ENCODE measurements at places on chromosomes 16 and 17.

GRCh38 chr17:16916557-16916920, 55.4 kb downstream of the TNFRSF13B start:
- DNase-seq = no peak

GRCh38 chr16:31201582-31202413, 762 bp downstream of the PYCARD start:
- no peak for DNase-seq

DNA sequence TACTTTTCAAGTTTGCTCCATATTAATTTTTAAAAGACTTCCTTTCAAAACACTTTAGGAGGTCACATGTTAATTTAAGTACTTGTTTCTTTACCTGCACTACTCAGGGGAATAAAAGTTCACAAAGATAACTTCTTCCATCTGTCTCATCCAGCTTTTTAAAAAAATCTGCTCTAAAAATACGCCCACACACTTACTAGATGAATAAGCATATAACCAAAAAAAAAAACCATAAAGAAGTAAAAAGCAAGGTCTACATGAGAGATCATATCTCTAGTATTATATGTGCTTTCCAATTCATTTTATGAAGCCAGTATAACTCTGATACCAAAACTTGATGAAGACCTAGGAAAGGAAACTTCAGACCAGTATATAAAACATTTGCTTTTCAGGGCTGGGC, 17.2 kb downstream of the SKAP1 start:
- no peak for DNase-seq

DNA sequence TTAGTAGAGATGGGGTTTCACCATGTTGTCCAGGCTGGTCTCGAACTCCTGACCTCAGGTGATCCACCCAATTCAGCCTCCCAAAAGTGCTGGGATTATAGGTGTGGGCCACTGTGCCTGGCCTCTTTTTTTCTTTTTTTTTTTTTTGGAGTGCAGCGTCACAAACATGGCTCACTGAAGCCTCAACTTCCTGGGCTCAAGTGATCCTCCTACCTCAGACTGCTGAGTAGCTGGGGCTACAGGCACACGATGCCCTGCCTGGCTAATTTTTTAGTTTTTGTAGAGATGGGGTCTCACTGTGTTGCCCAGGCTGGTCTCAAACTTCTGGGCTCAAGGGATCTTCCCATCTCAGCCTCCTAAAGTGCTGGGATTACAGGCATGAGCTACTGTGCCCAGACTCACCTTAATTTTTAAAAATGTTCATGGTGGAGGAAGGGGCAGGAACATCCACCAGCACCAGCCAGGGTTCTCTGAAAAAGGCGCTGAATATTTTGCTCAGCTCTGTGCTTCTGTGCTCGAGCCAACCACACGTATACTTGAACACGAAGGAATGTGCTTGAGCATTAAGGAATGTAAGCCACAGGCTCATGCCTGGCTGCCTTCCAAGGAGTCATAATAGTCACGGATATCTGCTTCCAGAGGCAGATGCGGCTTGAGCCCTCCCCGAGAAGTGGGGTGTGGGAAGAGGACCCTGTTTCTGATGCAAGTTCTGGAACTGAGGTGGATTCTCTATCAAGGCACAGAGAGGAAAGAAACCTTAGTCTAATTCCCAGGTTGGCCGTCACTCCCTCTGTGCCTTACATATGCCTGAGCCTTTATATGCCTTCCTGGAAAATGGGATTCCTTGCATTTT, 65.5 kb upstream of the CREBBP start:
- no peak for DNase-seq

GRCh38 chr17:63476459-63476853, 405 bp upstream of the ACE start:
- no peak for DNase-seq

DNA sequence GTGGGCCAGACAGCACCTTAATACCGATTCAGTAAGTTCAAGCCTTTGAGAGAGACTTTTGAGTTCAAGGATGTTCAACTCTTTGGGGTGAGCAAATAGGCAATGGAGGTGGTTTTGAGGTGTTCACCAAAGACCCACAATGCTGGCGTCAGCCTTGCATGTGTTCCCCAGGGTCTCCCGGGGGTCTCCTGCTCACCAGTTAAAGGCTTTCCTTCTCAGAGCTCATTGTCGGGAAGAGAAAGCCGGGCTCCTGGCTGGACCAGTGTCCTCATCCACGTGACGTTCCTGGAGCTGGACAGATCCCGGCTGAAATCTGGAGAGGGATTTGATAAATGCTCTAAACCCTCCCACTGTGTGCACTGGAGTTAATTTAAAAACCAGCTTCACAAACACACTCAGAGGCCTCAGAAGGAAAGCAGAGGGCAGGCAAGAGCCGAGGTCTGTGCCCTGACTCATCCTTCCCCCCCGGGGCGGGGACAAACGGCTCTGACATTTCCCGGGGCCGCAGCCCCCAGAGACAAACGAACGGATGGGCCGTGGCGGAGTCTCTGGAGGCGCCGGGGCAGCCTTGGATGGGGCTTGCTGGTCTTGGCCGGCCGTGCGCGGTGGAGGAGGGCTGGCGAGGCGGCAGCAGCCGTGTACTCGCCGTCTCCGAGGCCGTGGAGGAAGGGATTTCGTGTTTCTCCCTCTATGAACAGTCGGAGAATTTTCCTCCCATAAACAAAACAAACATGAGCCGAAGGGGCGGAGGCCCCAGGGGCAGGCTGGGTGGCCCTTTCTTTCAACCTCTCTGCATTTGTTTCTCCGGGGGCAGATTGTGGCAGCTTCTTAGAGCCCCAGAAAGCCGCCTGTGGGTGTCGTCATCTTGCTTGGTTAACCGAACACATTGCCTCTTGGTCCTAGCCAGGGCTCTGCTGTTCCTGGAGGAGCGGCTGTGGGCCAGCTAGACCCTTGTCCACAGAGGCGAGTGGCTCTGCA, 94.2 kb downstream of the NTN1 start:
- no peak for DNase-seq

- peak; percentile 61 for DNase-seq
Observed at GRCh38 chr16:68520649-68521086, 18.4 kb upstream of the ZFP90 start.

DNA sequence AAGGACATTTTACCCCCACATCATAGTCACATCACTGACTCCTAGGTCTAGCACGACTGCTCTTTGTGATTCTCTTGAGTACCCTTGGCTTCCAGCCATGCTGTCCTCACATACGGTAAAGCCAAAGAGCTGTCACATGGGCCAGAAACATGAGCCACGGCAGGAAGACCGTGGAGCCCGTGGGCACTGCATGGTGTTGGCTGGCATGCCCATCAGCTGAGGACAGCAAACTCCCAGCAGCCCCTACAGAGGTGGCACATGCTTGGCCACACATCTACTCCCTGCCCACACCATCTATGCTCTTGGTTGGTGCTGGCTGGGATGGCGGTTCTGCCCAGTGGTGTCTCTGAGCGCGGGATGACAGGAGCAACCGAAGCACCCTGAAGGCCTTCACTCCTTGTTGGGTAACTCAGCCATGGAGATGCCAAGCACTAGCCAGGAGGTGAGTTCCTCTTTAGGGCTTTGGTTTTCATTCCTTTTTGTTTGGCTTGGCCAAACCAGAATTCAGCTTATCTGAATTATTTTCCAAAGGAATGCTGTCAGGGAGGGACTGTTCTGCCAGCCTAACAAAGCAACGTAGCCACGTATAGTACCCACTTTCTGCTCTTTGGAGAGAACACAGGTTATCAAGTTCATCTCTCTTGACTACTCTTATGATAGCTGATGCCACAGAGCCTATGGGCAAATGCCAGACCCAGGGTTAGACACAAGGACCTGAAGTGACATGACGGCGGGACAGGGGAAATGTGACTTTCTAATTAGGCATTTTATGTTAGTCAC, 10.0 kb downstream of the TNFAIP1 start:
- no peak for DNase-seq

- no peak for DNase-seq
Observed at GRCh38 chr17:4946312-4946976, 1.9 kb downstream of the PFN1 start.

- no peak for DNase-seq
Observed at GRCh38 chr16:85010446-85010930, 847 bp downstream of the ZDHHC7 start.

GRCh38 chr16:86020971-86021370, 122.0 kb downstream of the IRF8 start:
- no peak for DNase-seq

DNA sequence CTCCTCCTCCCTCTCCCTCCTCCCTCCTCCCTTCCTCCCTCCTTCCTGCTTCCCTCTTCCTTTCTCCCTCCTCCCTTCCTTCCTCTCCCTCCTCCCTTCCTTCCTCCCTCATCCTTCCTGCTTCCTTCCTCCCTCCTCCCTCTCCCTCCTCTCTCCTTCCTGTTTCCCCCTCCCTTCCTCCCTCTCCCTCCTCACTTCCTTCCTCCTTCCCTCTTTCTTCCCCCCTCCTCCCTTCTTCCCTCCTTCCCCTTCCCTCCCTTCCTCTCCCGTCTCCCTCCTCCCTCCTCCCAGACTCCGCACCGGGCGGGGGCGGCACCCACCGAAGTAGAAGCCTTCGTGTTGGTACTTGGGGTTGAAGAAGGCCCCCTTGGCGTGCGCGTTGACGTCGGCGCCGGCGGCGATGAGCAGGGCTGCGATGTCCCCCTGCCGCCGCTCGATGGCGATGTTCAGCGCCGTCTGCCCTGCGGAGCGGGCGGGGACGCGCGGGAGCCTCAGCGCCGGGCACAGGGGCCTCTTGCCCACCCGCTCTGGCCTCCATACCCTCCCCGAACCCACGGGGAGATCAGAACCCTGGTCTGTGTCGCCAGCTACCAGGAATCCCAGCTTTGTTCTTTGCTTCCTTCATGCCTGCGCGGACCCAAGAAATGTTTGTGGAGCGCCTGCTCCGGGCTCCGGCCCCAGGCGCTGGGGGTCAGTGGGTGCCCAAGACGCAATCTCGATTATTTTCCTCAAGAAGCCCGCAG, 22.2 kb downstream of the TRPV3 start:
- DNase-seq = no peak

GRCh38 chr16:20704281-20704680, 6.8 kb upstream of the ACSM1 start:
- no peak for DNase-seq

GRCh38 chr16:27498031-27498825, 51.5 kb downstream of the GTF3C1 start:
- DNase-seq = no peak

DNA sequence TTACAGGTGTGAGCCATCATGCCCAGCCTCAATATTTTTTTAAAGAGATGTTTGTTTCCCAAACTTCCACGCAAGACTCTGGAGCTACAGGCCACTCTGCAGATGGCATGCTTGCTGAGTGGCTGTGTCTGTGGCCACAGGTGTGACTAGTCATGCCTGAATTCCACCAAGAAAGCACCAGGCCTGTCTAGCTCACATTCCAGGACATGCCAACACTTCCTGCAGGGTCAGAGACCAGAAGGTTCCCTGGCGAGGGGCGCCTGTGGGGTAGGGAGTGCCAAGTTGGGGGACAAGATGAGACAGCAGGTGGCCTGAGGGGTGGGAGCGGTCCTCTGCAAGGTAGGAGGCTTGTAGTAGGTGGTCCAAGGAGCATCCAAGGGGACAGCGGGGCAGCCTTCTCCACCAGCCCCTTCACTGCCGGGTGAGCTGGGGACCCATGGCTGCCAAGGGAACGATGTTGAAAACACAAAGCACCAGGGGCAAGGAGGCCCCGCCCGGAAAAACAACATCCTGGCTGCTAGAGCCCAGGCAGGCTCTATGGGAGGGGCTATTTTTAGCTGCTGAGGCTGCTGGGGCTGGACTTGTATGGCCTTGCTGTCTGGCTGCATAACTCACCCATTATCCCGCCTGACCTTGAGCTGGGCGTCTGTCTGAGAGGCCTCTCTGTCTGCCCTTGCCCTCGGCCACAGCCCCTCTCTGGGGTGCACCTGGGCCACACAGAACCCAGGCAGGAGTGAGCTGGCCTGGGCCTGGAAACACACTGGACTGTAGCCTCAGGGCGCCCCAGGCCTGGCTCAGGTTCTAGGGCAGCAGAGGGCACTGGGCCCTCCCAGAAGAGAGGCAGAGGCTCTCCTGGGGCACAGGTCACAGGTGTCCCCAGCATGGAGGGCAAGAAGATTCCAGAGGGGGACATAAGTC, 5.7 kb downstream of the TRIM47 start:
- DNase-seq = no peak

- no peak for DNase-seq
Observed at GRCh38 chr16:46857368-46857945, 26.5 kb upstream of the C16orf87 start.

DNA sequence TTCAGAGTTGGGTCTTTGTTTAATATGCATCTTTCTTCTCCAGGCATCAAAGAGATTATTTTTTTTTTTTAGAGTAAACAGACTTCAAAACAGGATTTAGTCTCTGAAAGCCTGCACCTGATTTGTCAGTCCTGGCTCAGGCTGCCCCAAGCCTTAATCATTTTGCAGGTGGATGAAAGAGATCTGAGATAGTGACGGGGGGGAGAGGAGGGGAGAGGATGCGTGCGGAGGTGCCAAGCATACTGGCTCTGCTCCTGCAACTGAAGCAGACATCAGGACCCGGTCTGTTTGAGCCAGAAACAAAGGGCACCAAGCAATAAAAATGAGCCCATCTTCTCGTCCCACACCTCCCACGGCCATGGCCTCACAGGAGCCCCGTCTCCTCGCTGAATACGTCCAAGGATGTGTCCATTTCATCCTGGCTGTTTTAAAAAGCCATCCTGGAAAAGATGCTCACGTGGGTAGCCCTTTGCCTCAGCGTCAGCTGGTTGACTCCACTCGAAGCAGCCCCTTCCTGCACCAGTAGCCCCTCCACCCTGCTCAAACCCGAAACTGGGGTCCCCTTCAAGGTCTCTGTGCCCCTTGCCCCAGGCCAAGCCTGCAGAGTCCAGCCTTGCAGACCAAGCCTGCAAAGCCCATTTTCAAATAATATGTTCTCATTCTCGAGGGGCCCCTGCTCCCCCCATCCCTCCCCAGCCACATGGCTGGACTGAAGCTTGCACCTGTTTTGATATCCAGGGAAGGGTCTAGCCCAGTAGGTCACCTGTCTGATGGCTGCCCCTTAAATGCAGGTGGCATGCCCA, 84.8 kb upstream of the TNRC6C start:
- no peak for DNase-seq

DNA sequence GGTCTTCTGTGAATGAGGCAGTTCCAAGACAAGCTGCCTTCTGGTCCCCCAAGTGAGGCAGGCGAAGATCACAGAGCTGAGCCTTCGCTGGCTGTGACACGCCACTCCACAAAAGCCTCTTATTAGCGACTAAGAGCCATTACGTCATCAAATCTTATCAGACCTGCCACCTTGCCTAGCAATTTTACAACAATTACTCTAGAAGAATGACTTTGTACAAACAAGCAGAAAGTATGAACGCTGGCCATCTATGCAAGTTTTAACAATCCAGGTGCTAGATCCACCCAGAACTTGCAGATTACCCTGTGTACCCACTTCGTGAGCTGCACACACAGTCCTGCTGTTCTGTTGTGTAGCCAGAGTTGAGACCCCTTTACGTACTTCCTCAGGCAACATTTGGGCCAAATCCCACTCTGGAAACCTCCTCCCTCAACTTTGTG, 3.8 kb upstream of the ICAM2 start:
- no peak for DNase-seq

DNA sequence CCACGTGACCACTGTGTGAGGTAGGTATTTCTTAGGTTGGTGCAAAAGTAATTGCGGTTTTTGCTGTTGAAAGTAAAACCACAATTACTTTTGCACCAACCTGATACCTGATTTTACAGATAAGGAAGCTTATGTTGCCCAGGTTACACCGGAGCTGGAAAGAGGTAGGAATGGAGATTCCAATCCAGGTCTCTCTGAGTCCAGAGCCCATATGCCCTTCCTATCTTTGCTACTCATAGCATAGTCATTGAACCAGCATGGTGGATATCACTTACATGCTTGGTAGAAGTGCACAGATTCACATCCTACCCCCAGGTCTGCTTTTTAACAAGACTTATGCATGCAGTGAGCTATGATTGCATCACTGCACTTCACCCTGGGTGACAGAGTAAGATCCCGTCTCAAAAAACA, 61.8 kb downstream of the ARSG start:
- no peak for DNase-seq
